ENCODE measurements at places on chromosomes 5 and 9.
A peak's percentile ranks its signal among the peaks of the same experiment; 100 is the strongest.

DNA sequence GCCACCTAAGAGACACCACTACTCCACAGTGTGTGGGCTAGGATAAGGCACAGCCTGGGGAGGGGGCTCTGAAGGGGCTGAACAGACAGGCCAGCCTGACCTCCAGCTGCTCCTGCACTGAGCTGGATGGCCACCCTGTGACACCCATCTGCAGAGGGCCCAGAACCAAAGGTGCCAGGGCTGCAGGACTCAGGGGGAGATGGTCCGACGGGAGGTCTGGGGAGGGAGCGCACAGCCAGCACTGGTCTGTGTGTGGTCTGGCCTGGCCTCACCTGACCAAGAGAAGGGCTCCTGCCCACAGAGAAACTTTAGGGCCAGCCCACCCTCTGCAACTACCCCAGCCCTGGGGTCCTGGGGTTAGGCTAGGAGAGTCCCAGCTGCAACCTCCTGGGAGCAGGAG, 789 bp downstream of the LTC4S start:
- no peak for DNase-seq

- DNase-seq: no peak
Measured at GRCh38 chr9:17031546-17031945, 103.3 kb upstream of the CNTLN start.

DNA sequence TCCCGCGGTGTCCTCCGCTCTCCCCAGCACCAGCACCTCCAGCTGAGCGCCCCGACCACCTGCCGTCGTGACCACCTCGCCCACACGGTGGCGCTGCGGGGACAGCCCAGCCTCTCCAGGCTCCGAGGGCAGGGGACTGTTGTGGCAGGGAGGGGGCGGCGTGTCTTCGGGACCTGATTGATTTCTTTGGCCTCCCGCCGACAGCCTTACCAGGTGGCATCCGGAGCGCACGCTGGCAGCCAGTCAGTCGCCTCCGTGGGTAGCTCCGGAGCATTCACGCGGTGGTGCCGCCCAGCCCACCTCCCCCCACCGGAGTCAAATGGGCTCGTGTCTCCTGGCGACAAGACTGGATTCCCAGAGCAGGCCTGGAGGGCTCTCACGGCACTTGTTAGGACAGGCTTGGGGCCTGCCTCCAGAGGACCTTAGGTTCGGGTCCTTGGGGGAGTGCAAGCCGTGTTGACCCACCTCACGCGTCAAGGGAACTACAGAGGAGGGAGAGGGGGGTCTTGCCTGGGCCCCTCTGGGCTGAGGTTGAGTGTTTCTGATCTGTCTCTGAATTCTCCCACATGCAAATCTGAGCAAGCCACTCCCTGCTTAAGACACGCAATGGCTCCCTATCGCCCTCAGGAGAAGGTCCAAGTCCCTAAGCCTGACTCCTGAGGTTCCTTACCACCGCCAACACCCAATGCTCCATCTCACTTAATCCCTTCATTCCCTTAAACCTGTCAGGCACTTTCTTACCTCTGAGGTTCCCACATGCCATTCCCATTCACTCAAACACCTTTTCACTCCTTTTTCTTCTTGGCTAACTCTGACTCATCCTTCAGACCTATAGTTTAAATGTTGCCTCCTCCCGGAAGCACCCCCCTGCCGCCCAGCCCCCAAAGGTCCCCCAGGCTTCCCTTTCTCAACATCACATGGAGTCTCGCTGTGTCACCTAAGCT, 51.2 kb upstream of the GGTA1 start:
- peak; percentile 38 for DNase-seq

DNA sequence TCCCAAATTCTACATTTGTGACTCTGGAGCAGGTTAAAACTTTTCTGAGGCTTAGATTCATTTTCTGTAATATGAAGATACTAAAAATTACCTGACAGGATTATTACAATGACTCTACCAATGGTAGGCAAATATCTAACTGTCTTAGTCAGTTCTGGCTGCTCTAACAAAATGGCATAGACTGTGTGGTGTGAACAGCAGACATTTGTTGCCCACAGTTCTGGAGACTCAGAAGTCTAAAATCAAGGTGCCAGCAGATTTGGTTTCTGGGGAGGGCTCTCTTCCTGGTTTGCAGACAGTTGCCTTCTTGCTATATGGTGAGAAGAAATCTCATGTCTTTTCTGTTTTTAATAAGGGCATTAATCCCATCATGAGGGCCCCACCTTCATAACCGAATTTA, 245.1 kb downstream of the MAST4 start:
- DNase-seq: no peak

DNA sequence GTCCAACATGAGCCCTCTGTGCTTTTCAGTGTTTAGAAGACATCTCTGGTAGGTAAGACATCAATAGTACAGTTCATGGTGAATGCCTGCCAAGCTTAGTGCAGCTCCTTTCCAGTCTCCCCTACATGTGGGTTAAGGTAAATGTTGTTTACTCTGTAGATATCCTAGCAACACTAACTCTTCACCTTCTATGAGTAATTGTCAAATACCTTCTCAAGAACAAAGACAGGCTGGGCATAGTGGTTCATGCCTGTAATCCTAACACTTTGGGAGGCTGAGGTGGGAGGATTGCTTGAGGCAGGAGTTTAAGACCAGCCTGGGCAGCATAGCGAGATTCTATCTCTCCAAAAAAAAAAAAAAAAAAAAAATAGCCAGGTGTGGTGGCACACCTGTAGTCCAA, 18.7 kb upstream of the RASGRF2 start:
- DNase-seq: no peak

DNA sequence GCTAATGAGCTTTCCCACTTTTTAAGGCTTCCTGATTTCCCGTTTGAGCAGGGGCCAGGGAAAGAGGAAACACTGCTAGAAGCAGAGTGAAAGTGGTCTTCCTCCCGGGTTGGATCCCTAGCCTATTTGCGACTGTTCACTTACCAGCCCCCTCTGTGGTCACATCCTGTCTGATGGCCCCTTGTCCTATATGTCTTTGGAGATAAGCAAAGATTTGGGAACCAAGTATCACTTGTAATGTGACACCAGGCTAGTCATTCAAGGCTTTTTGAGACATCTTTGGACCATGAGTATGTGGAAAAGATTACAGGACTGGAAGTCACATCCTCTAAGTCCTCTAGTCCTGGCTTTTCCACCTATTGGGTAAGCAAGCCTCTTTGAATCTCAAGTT, 6.1 kb downstream of the DNAJB5 start:
- no peak for DNase-seq

GRCh38 chr5:60092671-60093422, 199.3 kb upstream of the PDE4D start:
- DNase-seq: no peak

DNA sequence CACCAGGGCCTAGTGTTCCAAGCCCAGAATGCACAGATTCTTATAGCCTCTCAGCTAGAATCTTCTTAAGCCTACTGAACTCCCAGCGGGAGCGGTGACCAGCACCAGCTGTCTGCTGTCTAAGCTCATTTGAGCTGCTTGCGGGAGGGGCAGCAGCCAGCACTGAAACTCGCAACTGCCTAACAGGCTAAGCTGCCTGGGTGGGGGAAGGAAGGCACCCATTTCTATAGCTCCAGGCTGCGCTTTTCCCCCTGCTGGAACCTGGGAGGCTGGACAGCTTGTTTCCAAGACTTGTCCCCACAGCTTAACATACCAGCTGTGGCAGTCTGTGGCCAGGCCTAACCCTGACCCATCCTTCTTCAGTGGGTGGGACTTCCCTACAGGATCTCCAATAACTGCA, 512.9 kb downstream of the EFNA5 start:
- DNase-seq: no peak

- DNase-seq: no peak
Measured at GRCh38 chr5:175772747-175773533, 98.4 kb upstream of the CPLX2 start.

GRCh38 chr9:109063760-109064159, 50.5 kb upstream of the CTNNAL1 start:
- DNase-seq: no peak

- DNase-seq: no peak
Measured at GRCh38 chr5:143055596-143056338, 285.6 kb downstream of the ARHGAP26 start.

All from stimulated activated CD8-positive, alpha-beta memory T cell treated with anti-CD3 and anti-CD28 coated beads, Interleukin-7, amount 100 ng/mL, for 24 hours (primary cell).